ENCODE measurements at places on chromosomes 13 and 19. TPM values are rescaled to one million over a fixed set of nuclear protein-coding genes. Genes with fewer than 3 reads are reported as not detected.

Gene MIER2
- 20.9 TPM for total RNA-seq

Gene PLEKHF1
- total RNA-seq = 21.3 TPM

Gene ZNF763
- 2.0 TPM for total RNA-seq

Gene ENOX1
- 0.18 TPM for total RNA-seq

Gene ADAMTS10
- total RNA-seq = 13.2 TPM

Gene DHRS12
- 7.1 TPM for total RNA-seq

Gene ZNF85
- 15.1 TPM for total RNA-seq

GRCh38 chr13:41678249-41678648 is 220.9 kb downstream of the RGCC start:
- no peak for DNase-seq

- no peak for DNase-seq
These were observed 245.9 kb downstream of the PCDH9 start for GRCh38 chr13:66984241-66984640.

GRCh38 chr19:2188708-2189385 is 25.1 kb downstream of the DOT1L start:
- no peak for DNase-seq

DNA sequence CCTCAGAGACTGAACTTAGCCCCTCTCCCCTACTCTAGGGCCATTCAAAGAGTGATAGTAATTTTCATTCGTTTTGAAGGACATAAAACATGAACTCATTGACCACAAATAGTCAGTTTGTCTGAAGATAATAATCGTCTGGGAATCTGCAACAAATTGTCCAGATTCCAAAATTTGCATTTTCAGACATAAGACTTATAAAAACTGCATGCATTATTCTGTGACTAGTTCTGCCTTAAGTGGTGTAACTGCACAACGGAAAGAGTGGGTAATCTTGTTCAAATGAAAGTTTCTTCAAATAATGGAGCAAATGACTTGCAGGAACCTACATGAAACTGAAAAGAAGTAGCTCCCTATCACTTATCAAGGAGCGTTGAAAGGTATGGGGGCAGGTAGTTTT is 8.4 kb downstream of the CSNK1A1L start:
- DNase-seq = no peak

DNA sequence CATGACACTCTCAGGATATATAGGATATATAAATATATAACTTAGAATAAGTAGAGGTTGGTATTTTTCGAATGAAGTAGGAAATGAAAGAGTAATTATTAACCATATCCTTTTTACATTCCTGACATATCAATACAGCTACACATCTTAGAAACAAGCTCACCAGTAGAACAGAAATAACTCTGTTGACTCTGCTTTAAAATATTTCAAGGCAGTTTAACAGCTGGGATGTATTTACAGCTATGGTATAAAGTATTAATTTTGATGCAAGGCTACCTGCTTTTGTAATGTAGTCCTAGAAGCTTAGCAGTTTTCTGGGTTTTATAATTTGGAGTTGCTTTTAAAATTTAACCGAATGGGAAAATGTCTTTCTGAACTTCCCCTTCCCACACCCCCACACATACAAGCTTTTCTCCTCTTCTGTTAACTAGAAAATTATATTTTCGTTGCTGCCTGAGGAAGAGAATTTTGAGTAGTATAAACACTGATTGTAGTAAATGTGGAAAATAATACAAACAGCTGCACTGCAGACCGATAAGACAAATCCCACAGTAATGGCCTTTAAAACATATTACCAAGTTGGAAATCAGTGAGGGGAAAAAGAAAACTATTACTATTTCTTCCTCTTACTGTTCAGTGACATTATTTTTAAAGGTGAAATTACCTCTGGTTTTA is 147.7 kb downstream of the GGACT start:
- DNase-seq = no peak

DNA sequence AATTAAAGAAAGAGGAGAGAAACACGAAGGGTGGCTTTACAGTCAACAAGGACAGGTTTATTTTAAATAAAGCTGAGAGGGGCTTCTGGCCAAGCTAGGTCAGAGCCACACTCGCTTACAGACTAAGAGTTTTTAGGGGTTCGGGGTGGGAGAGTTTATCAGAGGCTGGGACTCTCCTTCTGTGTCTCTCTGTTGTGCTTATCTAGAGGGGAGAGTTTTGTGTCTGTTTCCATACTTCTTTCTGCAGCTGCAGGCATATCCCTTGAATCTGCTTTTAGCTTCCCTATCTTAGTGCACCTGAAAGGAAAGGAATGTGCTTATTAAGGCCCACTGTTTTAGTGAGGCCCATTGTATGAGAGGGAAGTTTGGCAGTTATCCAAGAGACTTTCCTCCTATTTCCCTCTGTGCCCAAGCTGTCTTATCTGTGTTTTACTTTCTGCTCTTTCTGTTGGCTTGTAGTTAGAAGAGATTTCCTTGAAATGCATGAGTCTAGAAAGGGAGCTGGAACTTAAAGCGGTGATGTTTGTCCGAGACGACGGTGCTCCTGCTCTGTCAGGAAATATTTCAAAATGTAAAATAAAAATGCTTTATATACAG is 275.3 kb downstream of the KCTD12 start:
- no peak for DNase-seq

DNA sequence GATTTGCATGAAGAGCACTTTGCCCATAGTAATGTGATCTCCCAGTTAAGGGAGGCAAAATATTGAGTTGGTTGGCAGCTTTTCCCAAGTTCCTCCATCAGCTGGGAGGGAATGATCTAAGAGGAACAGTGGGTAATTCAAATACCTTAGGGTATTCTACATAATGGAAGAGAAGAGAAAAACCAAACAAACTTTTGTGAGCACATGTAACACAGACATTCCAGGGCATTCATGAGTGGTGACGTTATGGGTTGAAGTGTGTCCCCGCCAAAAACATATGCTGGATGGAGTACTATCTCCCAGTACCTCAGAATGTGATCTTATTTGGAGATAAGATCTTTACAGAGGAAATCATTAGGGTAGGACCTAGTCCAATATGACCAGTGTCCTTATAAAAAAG is 220.1 kb downstream of the FOXO1 start:
- no peak for DNase-seq

DNA sequence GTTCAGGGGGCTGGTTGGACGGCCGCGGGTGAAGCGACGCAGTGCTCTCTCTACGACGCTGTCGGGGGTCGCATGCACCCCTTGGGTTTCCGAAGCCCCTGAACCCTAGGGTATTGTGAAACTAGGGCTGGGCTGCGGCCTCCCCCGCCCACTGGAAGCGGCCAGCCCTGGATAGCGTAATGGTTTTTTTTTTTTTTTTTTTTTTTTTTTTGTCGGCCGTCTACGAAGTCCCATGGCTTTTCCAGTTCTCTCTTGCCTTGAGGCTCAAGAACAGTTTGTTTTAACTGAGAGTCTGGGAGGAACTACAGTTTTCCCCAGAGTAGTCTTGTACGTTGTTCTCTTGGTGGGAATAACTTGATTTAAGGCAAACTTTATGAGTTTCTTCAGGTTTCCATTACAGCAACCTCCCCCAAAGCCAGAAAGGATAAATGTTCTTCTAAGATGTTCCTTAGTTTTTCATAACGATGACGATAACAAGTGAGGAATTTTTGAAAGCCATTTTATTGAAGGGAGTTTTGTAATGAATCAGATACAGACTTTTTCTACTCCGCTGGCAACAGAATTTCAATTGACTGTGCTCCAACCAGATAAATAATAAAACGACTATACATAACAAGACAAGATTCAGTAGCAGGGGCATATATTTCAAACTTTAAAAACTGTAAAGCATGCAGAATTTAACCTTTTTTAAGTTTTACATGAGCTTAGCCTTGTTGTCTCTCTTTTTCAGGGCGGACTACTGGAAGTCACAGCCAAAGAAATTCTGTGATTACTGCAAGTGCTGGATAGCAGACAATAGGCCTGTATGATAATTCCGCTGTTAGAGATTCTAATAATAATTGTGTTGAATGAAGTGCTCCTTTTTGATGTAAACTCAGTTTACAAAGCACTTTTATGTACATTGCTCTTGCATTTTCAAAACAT is 867 bp downstream of the WBP4 start:
- no peak for DNase-seq

DNA sequence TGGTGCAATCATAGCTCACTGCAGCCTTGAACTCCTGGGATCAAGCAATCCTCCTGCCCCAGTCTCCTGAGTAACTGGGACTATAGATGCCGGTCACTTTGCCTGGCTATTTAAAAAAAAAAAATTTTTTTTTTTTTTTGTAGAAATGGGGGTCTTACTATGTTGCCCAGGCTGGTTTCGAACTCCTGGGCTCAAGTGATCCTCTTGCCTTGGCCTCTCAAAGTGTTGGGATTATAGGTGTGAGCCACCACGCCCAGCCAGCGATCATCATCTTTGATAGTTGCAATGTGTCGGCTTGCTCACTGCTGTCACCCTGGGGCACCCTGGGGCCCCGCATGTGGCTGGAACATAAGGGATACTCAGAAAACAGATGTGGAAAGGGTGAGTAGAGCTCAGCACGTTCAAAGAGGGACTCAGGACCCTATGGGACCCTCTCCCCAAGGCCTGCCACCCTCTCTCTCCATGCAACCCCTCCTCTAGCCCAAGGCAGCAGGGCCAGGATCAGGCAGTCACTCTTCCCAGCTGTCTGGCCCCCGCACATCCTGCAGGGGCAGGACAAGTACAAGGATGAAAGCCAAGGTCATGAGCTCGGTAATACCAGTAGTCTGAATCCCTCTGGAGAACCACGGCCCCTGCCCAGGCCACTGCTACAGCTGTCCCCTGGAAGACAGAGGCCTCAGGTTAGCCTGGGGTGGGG is 6.5 kb upstream of the CCL25 start:
- no peak for DNase-seq

DNA sequence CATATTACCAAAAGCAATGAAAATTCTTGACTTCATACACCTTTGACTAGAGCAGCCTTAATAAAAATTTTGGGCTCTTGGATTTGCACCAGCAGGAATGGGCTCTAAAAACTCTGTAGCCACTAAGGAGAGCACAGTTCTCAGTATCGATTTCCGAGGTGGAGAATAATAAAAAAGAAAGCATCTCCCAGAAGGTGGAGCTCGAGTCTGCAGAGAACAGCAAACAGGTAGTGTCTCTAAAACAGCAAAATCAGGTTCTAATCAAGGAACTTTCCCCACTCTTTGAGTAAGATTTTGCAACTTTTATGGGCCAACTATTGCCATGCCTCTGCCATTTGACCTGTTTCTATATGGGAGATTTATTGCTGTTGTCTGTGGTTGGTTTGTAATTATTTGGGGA is 258.7 kb upstream of the GPC6 start:
- DNase-seq = no peak

DNA sequence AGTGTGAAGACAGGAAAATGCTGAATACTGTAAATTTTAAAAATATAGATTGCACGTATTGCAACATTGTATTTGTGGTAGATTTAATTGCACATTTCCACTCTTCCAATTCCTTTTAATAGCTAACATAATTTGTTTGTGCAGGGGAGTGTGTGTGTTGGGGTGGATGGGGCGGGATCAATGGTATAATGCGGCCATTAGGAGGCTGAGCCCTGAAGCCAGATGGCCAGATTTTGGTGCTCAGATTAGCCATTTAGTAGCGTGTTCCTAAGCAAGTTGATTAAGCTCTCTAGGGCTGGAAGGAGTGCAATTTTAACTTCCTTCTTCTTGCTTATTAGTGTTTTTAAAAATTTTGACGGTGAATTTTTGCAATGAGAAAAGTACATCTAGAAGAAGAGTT is 5.8 kb downstream of the OXGR1 start:
- DNase-seq = no peak

DNA sequence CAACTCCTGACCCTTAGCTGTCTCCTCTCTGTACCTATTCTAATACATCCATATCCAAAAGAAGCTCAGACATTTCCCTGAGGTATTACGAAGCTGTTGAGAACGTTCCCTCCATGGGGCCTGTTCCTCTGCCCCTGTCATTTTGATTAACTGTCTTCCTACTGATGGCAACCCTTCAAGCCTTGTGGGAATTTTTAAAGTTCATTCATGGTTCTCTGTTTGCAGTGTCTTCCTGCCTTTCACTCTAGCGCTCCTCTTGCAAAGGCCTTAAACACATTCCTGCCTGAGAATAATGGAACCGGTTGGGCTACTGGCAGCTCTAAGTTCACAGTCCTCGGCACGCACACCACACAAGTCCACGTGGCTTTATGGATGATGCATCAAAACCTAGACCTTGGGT is 66.1 kb downstream of the LHFPL6 start:
- DNase-seq = no peak

DNA sequence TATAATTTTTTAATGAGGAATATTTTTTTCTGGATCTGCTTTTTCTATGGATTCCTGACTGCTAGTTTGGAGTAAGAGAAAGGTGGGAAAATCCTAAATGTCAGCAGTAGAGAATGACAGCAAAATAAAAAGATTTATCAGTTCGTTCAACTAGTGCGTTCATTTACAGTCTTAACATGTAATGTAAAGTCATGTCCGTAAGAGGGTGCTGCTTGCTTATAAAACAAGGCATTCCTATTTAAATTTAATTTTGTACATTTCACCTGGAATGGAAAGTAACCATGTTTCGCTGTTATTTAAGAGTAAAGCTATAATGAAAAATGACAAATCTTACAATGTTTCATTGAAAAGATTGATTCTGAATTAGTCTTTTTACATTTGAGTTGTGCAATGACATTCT is 76.6 kb downstream of the ZMYM2 start:
- DNase-seq = no peak

DNA sequence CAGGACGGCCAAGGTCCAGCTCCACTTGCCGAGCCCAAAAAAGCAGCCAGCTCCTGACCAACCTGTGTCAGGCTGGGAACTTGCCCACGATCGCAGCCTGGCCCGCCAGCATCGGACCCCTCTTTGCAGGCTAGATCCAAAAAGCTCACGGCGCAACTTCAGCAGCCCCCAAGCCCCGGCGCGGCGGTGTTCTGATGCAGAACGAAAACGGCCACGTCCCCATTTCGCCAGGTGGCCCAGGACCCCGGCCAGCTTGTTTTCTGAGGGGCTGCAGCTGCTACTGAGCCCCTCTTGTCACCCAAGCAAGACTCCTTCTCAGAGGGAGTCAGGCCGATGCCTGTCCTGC is 1.3 kb downstream of the TMEM259 start:
- no peak for DNase-seq

GRCh38 chr19:8194528-8195267 is 14.5 kb upstream of the CERS4 start:
- DNase-seq = peak; percentile 76

DNA sequence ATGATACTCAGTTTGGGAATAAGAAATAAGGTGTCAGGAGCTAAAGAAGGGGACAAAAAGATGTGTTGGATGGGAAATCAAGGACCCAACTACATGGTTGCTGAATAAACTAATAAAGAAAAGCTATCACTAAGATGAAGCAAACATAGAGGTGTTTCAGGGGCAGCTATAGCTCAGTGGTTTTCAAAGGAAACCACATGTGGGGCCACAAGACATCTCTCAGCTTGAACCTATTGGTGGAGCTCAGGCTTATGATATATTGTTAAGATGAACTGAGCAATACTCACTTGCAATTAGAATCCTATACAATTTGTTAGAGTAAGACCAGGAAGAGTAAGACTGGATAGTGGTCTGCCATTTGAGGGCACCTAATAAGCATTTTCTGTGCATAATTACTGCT is 45.1 kb upstream of the SPRY2 start:
- DNase-seq = no peak

GRCh38 chr19:1904860-1905109 is 414 bp upstream of the ADAT3 start:
- no peak for DNase-seq

Data from CD8-positive, alpha-beta memory T cell (primary cell).